ENCODE measurements at places on chromosomes 4 and X.

DNA sequence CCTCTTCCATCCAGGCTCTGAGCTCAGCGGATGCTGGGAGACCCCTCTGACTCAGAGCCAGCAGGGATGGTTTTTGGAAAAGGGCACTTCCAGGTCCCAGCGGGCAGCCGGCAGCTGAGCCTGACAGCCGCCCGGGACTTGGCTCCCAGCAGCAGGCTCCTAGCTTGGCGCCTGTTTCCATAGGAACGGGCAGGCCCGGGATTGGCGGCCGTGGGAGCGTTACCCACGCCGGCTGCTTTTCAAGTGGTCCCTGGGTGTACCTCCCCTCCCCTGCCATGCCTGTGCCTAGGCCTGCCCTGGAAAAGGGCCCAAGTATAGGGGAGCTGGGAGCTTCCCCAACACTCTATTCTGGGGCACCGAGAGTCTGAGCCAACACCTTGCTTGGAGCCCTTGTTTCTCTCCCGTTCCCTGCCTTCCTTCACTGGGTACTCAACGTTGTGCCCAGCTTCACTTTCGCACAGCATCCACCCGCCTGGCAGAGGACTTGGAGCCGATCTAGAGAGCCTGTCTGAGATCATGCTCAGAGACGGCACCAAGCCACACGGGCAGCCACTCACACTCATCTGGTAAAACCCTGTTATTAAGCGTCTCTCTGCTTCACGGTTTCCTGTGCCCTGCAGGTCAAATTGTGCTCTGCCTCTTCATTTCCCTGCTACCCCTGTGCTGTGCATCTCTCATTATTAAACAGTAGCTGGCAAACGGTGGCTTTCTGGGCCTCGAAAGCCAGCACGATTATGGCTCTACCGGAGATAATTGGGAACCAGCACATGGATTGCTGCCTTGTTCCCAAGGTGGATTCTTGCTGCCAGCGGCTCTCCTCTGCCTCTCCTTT, 521.5 kb downstream of the BCOR start:
- DNase-seq = no peak

- no peak for DNase-seq
Observed at GRCh38 chrX:17082831-17083230, 136.4 kb downstream of the REPS2 start.

DNA sequence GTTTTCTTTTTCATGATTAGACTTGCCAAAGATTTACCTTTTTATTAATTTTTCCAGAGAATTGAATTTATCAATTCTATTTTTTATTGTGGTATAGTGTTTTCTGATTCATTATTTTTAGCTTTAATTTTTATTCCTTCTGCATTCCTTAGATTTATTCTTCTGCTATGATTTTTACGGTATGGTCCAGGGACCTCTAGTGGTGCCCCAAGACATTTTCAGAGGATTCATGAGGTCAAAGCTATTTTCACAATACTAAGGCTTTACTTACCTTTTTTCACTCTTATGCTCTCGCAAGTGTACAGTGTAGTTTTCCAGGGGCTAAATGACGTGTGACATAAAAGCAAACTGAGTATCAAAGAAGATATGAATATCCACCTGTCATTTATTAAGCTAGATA, 8.0 kb downstream of the RADX start:
- no peak for DNase-seq

DNA sequence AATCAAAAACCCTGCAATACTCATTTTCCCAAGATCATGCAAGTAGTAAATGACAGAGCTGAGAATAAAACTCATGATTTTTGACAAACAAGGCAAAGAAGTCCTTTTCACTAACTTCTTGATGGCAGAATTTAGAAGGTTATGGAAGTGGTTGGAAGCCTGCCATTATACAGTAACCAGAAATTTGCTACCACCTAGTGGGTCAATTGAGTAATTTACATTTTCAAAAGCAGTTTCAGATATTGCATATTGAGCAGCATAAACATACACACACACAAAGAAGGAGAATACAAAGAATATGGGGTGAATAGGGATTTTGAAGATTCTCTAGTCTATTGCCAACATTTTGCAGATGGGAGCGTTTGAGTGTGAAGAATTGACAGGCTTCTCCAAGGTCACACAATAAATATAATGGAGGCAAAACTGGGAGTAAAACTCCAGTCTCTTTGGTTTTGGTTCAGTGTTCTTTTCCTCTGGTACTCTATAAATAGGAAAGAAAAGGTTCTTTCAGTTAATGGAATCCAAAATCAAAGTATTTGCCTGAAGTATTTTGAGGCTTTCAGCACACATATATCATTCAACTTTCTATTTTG, 70.2 kb downstream of the GC start:
- DNase-seq = peak; percentile 58

All from amniotic stem cell (primary cell).